ENCODE measurements at places on chromosomes 3 and 15.

DNA sequence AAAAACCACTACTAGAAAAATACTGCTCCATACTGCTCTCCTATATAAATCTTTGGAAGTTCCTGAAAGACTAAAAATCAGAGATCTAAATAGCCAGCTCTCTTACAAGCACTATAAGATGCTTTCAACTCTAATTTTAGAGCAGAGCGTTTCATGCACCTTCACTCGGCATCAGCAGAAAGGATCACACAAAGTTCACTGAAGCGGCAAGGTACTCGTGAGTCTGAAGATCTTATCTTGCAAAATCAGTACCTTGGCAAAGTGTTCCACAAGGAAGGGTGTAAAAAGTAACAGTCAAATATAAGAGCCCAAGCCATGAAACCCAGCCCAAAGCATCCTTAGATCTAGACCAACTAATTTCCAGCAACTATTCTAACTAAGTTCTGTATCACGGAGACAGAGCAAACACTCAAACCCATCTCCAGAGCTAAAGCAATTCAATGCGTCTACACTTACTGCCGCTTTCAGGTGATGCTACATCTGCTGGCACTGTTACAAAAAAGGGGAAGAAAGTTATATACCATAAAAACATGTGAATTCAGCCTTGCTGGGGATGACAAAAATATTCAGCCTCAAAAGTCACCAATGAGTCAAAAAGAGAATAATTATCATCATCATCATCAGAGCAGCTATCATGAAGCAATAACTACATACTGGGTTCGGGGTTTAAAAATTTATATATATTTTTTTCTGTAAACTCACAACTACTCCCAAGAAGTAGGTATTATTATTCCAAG, 16.3 kb downstream of the VPS39 start:
- DNase-seq, result no peak

DNA sequence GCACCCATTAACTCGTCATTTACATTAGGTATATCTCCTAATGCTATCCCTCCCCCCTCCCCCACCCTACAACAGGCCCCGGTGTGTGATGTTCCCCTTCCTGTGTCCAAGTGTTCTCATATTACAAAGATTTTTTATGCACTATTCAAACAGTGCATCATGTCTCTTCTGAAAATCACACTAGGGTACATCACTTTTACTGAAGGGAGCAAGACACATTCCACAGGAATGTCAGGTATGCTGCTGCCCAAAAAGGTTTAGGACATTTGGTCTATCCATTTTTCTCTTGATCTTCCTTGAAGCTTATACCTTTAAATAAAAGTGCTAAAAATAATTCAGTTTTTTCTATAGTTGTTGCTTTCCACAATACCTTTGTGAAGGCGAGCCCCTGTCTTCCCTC, 9.2 kb upstream of the EPHA3 start:
- DNase-seq, result no peak

DNA sequence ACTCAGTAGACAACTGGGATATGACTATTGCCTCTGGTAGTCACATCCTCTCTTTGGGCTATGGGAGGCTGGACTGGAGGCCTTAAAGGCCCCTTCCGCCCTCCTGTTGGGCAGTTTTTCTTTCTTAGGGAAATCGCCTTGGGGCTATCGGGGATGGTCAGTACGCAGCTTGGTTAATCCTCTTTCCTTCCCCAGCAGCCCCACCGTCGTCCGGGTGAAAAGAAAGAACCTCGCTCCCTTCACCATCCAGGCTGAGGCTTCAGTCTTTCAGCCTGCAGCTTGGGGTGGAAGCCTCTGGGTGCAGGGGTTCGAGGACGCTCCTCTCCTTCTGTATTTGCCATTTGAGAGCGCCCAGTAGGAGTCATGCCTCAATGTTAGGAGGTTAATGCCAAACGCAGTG, 641 bp upstream of the ST6GAL1 start:
- DNase-seq, result no peak

DNA sequence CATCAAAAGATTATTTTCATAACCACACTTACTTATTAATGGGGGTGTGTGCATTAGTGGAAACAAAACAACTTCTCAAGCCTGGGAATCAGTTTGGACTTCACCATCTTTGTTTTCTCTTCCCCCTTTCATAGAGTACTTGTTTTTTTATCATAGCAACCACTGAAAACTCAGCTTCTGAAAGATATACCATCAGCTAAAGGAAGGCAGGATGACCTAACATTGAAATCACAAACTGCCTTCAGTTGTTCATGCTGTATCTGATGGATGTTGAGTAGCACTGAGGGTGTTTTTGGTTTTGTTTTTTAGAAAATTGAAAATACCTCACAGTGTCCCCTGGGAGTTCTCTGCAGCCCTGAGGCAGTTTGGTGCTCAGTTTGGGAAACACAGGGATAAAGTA, 46.5 kb downstream of the NEK10 start:
- DNase-seq, result no peak

GRCh38 chr3:160707187-160707794, 30.3 kb downstream of the ARL14 start:
- no peak for DNase-seq
